H1 (cell line): ENCODE measurements at places on chromosomes 1 and 21. TPM values are rescaled to one million over a fixed set of nuclear protein-coding genes. Genes with fewer than 3 reads are reported as not detected.

DNA sequence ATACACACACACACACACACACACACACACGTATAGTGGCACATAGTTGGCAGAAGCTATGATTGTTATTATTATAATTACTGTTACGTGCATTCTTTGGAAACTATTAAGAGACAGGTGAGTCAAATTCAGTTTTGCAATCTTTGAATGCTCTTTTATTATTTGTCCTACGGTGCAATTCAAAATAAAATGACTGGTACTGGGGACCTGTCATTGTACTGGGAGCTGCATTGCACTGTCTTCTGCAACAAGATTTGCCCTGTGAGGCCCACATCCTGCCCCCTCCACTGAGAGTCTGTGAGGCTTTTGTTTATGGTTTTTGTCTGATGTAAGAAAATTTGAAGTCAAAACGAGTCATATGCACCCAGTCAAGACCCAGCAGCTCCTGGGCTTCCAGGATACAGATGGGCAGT lies 1.9 kb downstream of the LY9 start:
- no peak for DNase-seq

GRCh38 chr1:232038706-232039677 lies 412.4 kb downstream of the DISC1 start:
- no peak for DNase-seq

DNA sequence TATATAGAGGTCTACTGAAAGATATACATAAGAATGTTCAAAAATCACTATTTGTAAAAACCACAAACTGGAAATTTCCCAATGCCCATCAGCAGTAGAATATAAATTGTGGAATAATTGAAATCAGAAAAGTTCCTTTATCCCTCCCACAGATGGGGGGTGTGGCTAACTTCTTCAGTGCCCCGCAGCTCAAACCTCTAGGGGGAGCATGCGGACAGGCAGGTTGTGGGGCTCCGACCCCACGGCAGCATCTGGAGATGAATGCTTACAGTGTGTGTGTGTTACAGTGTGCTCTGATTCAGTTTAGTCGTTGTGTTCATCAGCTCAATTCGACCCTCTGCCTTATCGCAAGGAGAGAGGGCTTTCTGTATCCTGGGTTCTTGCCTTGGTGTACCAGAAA lies 262.1 kb upstream of the LRRC7 start:
- no peak for DNase-seq

- no peak for DNase-seq
Observed at GRCh38 chr1:41538741-41539417, 54.4 kb upstream of the EDN2 start.

DNA sequence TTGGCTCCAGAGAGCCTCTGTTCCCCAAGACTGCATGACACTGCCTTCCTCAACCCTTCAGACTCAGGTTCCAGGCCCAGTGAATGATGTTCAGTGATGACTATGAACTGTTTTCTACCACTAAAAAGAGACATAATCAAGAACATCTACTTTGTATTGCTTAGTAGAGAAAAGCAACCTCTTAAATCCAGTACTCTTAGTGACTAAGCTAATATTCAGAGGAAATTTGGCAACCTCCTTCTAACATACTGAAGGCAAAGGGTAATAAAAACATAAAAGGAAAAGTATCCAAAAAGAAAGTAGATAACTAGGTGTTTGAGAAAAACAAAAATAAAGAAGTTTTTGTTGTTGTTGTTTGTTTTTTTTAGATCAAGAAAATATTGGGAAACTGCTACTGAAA lies 153.3 kb upstream of the RUNX1 start:
- no peak for DNase-seq

GRCh38 chr1:54356680-54357147 lies 49.5 kb downstream of the SSBP3 start:
- no peak for DNase-seq

DNA sequence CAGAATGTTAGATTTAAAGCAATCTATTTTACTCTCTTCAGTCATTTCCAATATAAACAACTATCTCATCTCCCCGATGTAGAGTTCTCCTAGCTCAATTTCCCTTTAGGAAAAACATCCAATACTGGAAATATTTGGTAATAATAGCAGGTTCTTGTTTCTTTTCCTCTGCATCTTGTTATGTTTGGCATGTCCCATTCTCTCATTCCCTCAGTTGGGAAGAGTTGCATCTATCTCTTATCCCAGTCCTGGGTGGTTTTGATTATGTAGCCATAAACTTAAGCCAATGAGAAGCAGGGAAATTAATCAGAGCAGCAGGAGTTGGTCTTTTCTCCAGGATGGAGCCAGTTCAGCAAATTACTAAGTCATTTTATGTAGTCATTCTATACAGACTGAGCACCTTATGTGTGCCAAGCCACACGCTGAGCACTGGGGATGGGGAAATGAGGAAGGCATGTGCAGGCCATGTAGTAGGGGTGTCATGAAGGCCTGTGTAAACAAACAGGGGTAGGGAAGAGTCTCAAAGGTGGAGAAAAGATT lies 418.2 kb upstream of the NFIA start:
- no peak for DNase-seq

DNA sequence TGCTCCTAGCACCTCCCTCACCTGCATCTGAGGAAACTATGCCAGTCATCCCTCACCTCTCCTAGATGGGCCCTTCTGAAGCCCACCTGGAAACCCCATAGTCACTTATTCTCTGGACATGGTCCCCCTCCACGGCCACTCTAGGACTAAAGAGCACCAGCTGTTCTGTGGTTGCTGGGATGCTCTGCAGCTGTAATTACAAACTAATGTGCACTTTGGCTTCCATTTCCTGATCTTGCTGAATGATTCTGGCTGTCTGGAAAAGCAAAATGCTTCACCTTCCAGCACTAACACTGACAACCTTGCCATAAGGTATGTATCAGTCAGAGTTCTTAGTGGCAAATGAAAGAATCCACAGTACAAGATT lies 48.7 kb upstream of the PSEN2 start:
- no peak for DNase-seq

DNA sequence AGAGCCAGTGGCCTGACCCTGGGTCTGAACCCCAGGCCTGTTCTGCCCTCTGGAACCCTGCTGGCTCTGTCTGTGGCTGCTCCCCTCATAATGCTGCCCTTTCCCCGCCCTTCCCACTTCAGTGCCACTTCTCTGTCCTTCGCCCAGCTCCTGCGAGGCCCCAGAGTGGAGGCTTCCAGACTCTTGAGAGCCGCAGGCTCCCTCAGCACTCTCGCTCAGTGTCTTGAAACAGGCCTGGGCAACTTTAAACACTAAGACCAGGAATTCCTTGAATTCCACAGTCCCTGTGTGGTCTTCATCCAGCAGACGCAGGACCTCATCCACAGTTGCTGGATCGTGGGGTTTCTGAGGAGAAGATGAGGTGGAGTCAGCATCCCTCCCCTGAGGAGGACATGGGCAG lies 3.5 kb downstream of the CRNN start:
- no peak for DNase-seq

- no peak for DNase-seq
Observed at GRCh38 chr1:233140974-233141373, 154.6 kb downstream of the PCNX2 start.

DNA sequence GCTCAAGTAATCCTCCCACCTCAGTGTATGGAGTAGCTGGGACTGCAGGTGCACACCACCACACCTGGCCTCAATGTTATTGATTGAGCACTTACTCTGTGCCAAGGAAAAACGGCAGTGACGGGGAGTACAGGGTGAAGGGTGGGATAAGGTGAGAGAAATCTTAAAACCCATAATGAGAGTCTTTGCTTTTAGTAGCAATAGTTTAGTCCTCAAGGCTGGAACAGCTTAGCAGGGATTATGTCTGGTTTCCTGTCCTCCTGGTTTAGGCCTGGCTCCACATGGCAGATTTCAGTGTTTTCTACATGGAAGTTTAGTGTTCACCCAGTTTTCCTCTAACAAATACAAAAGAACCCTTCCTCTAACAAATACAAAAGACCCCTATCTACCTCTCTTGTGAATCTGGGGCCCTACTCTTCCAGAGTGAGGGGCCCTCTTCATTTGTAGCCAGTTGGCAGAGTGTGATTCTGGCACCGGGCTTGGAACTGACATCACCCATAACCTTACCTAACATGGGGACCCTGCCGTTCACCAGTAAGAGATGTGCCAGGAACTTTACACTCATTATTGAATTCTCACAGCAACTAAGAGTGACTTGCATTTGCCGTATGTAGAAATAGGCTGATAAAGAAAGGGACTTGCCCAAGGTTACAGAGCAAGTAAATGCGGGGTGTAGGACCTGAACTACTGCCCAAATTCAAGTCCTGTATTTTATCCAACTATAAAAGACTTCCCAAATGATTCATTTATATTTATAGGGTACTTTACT lies 6.9 kb downstream of the ZNF691 start:
- DNase-seq, result no peak

- DNase-seq, result no peak
Observed at GRCh38 chr1:6037338-6037762, 8.3 kb upstream of the KCNAB2 start.

DNA sequence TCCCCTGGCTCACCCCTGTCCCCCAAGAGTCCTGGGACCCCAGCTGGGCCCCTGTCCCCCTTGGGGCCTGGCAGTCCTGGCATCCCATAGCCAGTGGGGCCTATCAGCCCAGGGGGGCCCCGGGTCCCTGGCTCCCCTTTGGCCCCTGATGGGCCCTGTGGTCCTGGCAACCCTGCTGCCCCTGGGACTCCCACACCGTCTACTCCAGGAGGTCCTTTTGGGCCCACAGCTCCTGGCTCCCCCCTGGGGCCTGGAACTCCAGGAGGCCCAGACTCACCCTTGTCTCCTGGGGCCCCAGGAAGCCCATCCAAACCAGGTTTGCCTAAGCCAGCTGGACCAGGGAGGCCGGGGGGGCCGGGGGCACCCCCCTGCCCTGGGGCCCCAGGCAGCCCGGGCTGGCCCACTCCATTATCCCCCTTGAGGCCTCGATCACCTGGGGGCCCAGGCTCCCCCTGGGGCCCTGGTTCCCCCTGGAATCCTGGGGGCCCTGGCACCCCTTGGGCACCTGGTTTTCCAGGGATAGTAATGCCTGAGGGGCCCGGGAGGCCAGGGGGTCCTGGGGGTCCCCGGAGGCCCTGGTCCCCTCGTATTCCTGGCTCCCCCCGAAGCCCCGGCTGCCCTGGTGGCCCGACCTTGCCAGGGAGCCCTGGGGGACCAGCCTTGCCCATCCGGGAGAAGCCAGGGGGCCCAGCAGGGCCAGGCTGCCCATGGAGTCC lies 10.1 kb downstream of the ADPRS start:
- DNase-seq, result no peak

DNA sequence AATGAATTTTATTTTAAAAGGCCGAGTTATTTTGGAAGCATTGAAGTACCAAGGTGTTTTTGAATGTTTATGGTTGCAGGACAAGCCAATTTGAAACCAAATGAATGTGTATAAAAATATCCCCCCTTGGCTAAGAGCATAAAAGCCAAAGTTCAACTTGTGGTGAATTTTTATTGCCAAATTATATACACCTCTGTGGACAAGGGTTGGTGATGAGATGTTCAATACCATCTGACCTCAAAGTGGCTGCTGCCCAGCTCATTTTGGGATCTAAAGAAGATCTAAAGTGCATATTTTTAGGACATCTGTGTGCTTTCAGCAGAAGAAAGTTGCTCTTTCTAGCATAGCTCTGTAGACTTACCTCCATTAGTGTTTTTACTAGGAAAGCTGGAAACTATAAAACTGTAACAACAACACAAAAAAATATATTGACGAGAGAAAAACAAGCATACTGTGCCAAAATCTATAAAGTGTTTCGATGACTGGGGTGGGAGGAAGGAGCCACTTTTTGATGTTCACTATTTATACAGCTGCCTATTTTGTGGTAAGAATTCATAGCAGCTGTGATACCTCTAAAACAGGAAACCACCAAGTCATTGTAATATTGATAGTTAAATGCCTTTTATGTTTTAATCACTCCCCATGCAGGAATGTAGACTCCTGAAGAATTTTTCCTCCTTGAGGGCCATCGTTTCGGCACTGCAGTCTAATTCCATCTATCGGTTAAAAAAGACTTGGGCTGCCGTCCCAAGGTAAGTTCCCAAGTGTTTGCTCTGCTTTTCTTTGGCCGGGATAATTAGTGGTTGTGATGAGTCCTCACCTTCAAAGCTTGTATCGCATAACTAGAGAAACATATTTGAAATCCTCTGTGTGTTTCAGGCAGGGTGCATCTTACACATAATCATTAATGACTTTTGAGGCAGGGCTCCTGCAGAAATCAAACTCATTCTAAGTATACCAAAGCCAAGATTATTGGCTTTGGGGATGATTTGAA lies 83.2 kb downstream of the RGL1 start:
- no peak for DNase-seq

- no peak for DNase-seq
Observed at GRCh38 chr1:8482979-8483381, 165.1 kb downstream of the SLC45A1 start.

GRCh38 chr1:226061841-226062557 lies 517 bp upstream of the H3-3A start:
- no peak for DNase-seq

DNA sequence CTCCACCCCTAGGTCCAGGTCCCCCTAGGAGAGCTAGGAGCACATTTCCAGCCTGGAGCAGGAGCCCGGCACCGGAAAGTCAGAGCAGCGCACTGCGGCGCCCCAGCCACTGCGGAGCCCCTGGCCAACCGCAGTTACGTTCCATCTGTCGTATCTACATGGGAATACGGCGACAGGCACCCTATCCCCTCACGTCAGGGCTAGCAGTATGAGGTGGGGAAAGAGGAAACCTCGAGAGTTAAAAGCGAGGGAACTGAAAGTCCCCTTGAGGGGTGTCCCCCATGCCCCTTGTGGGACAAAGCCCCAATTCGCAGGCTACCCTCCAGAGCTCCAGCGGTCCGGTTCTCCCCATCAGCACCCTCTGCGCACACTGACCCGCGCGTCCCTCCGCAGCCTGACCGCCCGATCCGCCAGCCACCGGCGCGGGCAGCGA lies 995 bp downstream of the COLGALT2 start:
- no peak for DNase-seq

GRCh38 chr1:154999571-155000410 lies 2.8 kb upstream of the ZBTB7B start:
- no peak for DNase-seq

GRCh38 chr1:43434256-43434655 lies 19.5 kb downstream of the HYI start:
- no peak for DNase-seq

- no peak for DNase-seq
Observed at GRCh38 chr1:197806718-197807117, 31.4 kb upstream of the DENND1B start.

GRCh38 chr1:244941121-244941520 lies 76.8 kb upstream of the HNRNPU start:
- DNase-seq, result no peak

Gene ZRANB2
- total RNA-seq, result 94.1 and 103 TPM in 2 replicates

Gene ELF3
- 15.6 and 17.3 TPM in 2 replicates for total RNA-seq

Gene RBM15
- total RNA-seq, result 41.2 and 44.9 TPM in 2 replicates

Gene TAS1R2
- not detected in 2 replicates for total RNA-seq

Gene CACHD1
- total RNA-seq, result 42.5 and 44.7 TPM in 2 replicates

Gene KLF17
- not detected in 2 replicates for total RNA-seq

Gene OR10J1
- total RNA-seq, result not detected in 2 replicates

Gene ACTL8
- 0.47 and 1.1 TPM in 2 replicates for total RNA-seq

Gene CHI3L1
- not detected in 2 replicates for total RNA-seq

Gene NR1I3
- total RNA-seq, result not detected in 2 replicates

Gene ERG
- 3.0 and 3.1 TPM in 2 replicates for total RNA-seq

Gene NHLH1
- total RNA-seq, result 0.39 and 0.48 TPM in 2 replicates

Gene CNR2
- total RNA-seq, result not detected in 2 replicates

Gene LENEP
- 1.2 and 1.3 TPM in 2 replicates for total RNA-seq

Gene TRIM46
- 15.0 and 15.5 TPM in 2 replicates for total RNA-seq

Gene GCSAML
- total RNA-seq, result not detected in 2 replicates

Gene KCNA3
- 0.95 and 1.0 TPM in 2 replicates for total RNA-seq

Gene S100A8
- not detected in 2 replicates for total RNA-seq

Gene LYPD8
- not detected in 2 replicates for total RNA-seq

Gene KIF21B
- total RNA-seq, result 26.5 and 27.2 TPM in 2 replicates

Gene TMEM59
- total RNA-seq, result 123 and 139 TPM in 2 replicates

Gene FAAP20
- total RNA-seq, result 99.8 and 103 TPM in 2 replicates

Gene SYNC
- 0.17 TPM in 1 of 2 replicates, not detected in the other for total RNA-seq

Gene PEA15
- 75.1 and 78.8 TPM in 2 replicates for total RNA-seq
